Left ventricle myocardium superior (tissue), 1 donor: ENCODE measurements at places on chromosomes 13 and 19. TPM values are rescaled to one million over a fixed set of nuclear protein-coding genes. Genes with fewer than 3 reads are reported as not detected.

IGFL3 gene
- total RNA-seq = not detected

GJB6 gene
- not detected for total RNA-seq

KLF16 gene
- 9.8 TPM for total RNA-seq

GRCh38 chr19:1355568-1356507 lies 27.9 kb upstream of the NDUFS7 start:
- no peak for DNase-seq

DNA sequence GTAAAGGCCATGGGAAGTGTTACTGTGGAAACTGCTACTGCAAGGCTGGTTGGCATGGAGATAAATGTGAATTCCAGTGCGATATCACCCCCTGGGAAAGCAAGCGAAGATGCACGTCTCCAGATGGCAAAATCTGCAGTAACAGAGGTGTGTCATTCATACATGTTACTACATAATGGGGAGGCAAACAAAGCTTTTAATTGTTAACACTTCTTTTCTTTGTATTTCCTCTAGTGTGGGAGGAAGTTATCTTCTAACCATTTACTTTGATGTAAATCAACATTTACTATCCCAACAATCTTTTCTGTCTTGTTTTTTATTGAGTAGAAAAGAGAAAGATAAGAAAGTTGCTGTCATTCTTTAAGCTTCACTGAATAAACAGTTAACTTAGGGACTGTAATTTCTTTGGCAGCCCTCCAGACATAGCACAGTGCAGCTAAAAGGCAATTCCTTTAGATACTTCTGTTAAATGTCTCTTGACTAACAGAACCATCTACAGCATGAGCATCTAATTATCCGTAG lies 126.9 kb downstream of the ITGBL1 start:
- DNase-seq = no peak

GRCh38 chr13:26017932-26018665 lies 33.7 kb downstream of the SHISA2 start:
- no peak for DNase-seq

- no peak for DNase-seq
These were observed 4.8 kb downstream of the SYNGR4 start for GRCh38 chr19:48368936-48369335.

DNA sequence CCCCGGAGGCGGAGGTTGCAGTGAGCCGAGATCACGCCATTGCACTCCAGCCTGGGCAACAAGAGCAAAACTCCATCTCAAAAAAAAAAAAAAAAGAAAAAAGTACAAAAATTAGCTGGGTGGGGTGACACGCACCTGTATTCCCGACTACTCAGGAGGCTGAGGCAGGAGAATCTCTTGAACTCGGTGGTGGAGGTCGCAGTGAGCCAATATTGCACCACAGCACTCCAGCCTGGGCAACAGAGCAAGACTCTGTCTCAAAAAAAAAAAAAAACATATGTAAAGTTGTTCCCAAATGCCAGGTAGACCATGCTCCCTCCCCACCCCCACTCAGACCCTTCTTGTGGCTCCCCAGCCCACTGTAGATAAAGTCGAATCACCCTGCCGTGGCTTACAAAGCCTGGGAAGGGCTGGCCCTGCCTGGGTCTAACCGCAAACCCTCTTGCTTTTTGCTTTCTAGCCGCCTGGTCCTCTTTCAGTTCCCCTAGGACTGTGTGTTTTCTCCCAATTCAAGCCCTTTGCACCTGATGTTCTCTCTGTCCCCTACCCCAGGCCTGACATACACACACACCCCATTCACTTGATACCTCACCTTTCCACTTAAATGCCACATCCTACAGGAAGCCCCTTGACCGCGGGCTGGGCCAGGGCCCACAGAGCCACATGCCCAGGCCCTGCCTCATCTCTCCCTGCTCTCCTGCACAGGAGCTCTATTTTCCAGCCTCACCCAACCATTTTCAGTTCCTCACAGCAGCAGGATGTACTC lies 34.4 kb downstream of the MAP4K1 start:
- DNase-seq = no peak

DNA sequence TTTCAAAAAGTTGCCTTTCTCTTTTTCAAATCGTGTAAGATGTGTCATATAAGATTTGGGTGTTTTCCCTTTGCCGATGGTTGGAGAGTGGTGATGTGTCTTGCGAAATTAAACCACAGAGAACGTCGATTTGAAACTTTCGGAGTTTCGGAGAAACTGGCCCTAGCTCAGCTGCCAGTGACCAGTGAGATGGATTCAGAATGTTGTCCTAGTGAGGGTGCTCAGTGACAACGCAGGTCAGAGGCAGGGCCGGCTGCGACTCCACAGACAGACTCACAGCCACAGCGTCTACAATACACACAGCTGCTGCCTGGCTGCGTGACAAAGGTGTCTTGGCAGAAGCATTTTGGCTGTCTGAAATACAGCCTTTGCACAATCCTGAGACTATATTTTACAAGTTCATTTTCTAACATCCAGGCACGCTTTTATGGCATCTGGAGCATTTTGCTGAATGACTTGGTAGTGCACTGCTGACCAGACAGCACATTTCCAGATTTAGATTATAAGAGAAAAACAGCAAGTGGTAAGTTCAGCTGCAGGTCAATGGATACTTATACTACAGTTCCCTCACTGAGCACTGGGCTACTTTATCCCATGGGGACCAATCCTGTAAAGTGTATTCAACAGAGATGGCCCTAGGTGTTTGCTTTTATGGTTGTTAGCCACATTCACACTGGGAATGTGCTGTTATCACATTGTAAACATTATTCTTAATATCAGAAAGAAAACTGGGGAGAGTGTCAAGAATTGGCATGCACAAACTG lies 207.5 kb downstream of the KCNRG start:
- DNase-seq = peak; percentile 87

GRCh38 chr13:94595001-94595949 lies 677 bp downstream of the TGDS start:
- peak; percentile 30 for DNase-seq

DNA sequence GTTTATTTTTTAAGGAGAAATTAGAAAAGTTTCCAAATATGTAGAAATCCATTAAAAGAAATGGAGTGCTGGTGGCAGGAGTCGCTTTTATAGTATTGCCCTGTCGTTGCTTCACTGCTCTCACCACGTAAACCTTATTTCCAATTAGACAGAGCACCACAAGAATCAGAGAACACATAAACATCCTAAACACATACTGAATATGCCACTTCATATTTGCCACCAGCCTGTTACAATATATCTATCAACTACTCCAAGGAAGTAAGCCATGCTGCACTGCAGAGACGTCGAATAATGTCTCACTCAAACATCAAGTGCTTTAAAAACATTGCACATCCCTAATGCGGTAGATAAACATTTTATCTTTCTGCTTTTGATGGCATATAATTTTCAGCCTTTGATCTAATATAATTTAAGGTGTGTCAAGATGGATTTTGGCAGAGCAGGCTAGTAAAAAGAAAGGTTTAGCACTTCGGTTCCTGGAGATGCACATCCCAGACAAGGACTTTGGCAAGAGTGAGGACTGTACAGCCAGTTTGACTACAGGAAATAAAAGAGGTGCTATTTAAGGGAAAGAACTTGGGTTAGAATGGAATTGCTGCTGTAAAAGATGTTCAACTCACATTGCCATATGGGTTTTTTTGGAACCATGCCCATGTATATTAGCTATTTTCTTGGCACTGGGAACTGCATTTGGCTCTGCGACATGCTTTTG lies 932.3 kb downstream of the EFNB2 start:
- no peak for DNase-seq

DNA sequence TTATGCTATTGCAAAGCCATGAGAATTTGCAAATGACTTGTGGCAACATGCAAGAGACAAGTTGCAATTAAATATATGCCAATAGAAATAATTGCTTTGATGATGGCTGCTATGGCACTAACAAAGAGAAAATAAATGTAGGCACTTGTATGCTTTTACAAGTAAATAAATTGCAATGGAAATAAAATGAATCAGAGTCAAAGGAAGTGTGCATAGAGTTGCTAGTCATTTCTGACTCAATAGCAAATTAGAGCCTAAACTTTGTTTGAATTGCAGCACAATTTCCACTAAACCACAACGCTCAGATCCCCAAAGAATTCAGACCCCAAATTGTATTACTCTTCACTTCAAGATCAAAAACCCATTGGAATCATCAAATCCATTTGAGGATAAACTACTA lies 792.1 kb upstream of the ARGLU1 start:
- no peak for DNase-seq

- DNase-seq = no peak
These were observed 305.4 kb upstream of the SLITRK1 start for GRCh38 chr13:84187626-84188025.

DNA sequence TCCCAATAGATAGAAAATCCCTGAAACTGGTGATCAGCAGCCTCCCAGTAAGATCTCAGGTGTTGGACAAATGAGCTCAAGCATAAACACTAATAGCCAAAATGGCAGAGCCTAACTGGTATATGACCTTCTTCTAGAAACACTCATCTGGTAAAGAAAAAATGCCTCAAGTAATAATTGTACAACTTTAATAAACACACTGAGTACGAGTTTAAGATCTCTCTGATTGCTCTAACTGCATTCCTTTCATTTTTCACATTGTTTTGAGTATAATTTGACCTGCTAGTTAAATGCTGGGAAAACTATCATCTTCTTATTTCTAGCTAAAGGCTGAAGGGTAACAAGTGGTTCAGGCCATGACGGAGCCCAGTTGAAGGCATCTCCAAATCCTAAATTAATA lies 2009.5 kb upstream of the PCDH20 start:
- no peak for DNase-seq
